ENCODE measurements at places on chromosomes 5 and 9.
A peak's percentile ranks its signal among the peaks of the same experiment; 100 is the strongest.

GRCh38 chr5:32014096-32014745, 159.9 kb downstream of the GOLPH3 start:
- DNase-seq, result no peak

DNA sequence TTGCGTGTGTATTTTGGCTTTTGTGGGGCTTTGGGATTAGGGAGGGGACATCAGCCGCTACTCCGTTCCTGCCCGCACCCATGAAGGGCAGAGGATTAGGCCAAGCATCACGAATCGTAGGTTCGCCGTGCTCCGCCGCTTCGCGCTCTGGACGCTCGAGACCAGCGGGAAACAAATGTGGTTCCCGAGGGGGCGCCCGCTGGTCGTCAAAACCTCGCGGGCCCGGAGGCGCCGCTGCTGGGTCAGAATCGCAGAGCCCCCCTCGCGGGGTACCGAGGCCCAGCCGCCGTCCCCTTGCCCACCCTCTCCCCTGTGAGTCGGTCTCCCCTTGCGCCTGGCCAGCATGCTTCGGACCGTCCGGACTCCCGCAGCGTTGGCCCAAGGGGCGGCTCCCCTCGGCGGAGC, 2.3 kb upstream of the PAX5 start:
- DNase-seq, result peak; percentile 28

GRCh38 chr5:119742311-119742710, 113.0 kb downstream of the FAM170A start:
- DNase-seq, result no peak

- DNase-seq, result no peak
Measured at GRCh38 chr5:2352101-2352861, 399.2 kb downstream of the IRX2 start.
